ENCODE measurements at places on chromosomes 11 and 22.

GRCh38 chr11:132909021-132909606 lies 623.2 kb downstream of the OPCML start:
- DNase-seq: no peak

DNA sequence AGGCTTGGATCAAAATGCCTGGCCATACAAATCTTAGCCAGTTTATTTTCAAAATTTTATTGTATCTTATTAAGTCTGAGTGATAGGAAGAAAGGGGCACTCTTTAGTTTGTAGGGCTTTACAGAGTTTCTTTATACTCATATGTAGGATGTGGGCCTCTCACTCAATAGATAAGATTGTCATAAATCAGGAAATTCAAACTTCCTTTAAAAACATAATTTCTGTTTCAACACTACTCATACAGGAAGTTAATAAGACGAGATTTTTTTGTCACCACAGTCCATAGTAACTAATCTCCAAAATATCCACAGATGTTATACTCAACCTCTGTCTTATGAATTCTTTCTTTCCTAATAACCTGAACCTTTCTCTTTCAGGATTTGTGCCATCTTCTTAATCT lies 13.3 kb upstream of the OR56B4 start:
- no peak for DNase-seq

GRCh38 chr11:64092761-64093136 lies 57.0 kb downstream of the FLRT1 start:
- DNase-seq: no peak

DNA sequence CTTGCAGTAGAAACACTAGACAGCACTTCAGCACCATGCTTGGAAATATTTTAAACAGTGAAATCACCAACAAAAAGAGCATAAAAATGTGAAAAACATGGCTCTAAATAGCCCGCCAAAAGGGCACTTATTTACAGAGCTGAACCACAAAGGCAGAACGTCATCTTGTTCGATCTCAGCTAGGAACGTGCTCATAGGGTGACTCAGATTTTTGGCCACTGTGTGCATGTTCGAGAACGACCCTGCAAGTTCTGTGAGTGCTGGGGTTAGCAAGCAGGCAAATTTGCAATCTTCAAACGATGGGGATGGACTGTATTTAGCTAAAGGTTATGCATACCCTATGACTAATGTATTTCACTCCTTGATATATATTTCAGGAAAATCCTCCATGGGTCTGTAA lies 30.6 kb downstream of the OR2AT4 start:
- DNase-seq: no peak

DNA sequence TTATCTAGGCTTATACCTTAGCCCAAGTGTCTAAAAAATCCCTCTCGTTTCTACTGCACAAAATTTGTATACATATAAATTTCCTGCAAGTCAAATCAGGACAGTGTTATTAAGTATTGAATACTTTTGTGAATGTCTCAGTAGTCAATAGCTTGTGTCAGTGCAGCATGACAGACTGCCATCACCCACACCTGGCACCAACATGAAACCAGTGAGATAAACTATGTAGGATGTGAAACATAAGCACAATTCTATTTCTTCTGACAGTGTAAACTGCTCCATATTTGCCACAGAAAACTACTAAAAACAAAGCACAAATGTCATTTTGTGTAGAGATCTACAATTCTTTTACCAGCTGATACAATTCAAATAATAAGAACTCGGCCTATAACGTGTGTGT lies 542.1 kb upstream of the LUZP2 start:
- no peak for DNase-seq

- peak; percentile 33 for DNase-seq
These were observed 843.0 kb downstream of the TBC1D22A start for GRCh38 chr22:47605441-47605840.

DNA sequence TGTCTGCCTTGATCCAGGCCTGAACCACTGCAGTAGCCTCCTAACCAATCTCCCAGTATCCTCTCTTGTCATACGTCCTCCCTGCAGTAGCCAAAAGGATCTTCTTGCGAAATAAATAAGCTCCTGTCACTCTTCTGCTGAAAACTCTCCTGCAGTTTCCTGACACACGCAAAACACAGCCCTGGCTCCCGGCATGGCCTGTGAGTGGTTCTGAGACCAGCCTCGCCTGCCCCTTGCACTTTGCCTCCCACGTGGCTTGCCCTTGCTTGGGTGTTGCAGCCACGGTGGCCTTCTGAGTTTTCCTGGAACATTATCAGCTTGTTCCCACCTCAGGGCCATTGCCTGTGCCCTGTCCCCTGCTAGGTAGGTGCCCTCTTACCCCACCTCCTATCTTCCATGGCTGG lies 7.2 kb downstream of the ZC3H7B start:
- DNase-seq: no peak

DNA sequence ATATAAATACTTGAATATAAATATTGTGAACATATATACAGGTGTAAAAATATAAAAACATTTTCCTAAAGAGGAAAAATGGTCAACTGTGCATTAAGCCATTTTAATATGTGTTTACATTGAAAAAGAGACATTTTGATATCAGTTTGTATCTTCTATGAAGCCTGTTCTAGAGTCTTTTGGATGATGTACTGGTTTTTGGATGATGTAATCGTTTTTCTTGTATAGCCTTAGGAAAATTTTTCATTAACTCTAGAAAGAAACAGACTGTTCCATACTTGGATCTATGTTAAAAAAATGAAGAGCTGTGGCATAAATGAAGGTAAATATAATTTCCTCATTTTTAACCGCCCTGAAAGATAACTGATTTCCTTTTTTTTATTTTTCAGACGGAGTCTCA lies 39.6 kb upstream of the RDX start:
- DNase-seq: no peak

DNA sequence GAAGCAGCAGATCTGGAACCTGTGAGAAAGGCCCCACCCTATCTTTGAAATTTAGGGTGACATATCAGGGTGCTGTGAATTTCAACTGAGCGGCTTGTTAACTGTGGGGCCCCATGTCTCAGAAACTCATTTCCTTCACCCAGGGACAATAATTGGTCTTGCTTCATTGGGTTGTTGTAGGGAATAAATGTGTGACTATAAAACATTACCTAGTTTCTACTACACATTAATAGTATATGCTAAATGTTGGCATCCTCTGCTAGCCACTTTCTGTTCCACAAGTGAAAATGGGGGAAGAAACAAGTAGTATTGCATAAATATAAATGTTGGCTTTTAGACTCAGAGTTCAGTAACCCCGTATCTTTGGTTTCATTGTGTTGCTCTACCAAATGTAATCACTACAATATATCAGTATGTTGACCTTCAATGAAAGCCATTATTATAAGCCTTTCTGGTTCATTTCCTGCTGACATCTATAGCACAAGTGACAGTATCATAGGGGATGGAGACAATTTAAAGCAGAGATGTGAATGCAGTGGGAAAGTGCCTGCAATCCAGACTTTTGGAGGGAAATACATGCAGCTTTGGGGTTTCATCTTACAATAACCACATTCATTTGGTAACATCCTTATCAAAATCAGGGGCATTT lies 905.5 kb upstream of the RAG2 start:
- DNase-seq: no peak

DNA sequence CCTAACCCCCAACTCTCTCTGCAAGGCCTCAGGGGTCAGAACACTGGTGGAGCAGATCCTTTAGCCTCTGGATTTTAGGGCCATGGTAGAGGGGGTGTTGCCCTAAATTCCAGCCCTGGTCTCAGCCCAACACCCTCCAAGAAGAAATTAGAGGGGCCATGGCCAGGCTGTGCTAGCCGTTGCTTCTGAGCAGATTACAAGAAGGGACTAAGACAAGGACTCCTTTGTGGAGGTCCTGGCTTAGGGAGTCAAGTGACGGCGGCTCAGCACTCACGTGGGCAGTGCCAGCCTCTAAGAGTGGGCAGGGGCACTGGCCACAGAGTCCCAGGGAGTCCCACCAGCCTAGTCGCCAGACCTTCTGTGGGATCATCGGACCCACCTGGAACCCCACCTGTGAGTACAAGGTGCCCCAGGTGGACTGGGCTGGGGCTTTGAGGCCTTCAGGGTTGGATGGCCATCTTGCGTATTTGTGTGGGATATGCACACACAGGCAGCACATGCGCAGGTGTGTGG lies at the start of gene BEST1:
Gene BEST1 (plus strand): TSS at position 317 of the 513 bp plus-strand sequence. CDS start 1,456 bp downstream, outside the sequence.
- no peak for DNase-seq

- DNase-seq: no peak
These were observed 6.1 kb downstream of the RTN4R start for GRCh38 chr22:20261848-20262581.

DNA sequence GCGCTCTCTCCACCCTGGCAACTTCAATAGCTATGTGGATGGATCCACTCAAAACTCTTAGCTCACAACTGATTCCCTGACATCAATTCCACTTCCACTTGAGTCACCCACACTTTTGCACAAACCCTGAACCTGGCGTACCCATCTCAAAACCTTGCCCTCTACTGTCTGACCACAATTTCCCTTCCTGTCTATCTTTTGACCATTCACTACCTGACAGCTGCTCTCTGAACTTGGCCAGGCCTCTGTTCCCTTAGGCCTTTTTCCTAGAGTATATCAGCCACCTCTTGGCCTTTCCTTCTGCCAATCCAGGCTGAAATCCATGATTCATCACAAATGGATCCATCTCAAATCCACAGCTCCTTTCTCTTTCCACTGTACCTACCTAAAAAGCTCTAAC lies 106.0 kb downstream of the RPL27A start:
- no peak for DNase-seq

GRCh38 chr11:128718064-128718463 lies 24.2 kb downstream of the FLI1 start:
- no peak for DNase-seq

DNA sequence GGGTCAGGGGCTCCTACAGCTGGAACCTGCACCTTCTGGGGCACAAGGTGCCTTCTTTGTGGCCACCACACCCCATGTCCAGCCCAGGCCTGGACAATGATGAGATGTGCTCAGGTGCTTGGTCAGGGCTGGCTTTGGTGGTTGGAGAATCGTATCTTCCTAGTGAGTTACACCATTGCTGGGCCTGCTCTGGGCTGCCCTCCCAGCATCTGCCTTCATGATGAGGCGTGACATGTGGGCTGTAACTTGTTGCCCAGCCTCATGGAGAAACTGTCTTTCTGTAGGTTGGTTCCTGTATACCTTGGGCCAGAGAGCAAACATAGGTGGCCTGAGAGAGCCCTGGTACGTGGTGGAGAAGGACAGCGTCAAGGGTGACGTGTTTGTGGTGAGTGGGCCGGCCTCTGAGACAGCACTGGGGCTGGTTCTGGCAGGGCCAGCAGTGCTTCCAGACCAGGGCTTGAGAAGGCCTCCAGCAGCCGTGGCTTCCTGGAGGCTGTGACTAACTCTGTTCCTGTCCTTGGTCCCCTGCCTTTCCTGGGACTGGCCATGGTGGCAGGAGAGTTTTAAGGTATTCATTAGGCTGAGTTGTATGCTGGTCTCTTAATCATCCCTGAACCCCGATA lies 18.1 kb downstream of the TRMU start:
- DNase-seq: no peak

- no peak for DNase-seq
These were observed 37.2 kb downstream of the LIMK2 start for GRCh38 chr22:31248965-31249958.

- no peak for DNase-seq
These were observed 12.3 kb downstream of the DLAT start for GRCh38 chr11:112037527-112037926.

- DNase-seq: no peak
These were observed 5.4 kb upstream of the MIF start for GRCh38 chr22:23888615-23889401.

DNA sequence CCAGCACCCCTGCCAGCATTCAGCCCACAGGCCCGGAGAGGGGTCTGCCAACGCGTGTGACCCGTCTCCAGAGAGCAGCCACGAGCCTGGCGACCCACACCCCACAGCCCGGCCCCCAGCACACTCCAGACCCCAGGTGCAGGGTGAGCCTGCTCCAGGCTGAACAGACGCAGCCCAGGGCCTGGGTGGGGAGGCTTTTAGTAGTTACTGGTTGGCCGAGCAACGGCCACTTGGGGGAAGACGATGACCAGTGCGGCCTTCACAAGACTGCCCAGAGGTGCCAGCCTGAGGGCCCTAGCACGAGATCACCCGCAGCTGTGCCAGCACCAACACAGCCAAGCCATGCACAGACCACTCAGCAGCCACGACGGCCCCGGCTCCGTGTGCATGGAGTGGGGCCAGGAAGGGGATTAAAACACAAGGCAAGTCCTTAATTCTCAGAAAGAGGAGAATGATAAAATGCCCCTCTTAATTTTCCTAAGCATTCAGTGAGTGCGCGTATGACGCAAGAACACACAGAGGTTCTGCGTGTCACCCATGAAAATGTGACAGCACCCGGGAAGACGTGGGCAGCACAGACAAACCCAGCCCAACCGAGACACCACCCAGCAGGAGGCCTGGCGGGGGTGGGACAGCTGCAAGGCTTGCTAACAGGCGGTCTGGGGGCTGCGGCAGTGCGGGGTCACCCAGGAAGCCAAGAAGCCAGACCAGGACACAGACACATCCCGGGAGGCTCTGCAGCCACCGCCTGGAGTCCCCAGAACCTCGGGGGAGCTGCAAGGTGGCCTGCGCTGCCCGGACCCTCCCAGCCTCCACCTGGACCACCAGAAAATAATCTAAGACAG lies 47.6 kb downstream of the BRD1 start:
- no peak for DNase-seq

DNA sequence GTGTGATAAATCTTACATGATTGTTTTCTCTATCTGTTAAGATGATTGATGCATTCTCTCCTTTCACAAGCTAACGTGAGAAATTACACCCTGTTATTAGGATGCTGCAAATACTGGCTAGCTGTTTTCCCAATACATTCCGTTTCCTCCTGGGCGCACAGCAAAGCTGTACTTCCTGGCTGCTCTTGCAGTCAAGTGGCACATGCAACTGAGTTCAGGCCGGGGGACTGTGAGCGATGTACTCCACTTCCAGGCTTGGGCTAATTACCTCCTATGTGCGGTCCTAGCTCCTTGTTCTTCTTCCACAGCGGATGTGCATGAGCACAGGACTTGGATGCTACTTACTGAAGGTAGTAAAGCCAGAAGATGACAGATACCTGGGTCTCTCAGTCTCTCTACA lies 234.9 kb upstream of the SESN3 start:
- no peak for DNase-seq

- no peak for DNase-seq
These were observed 350.8 kb downstream of the TBC1D22A start for GRCh38 chr22:47112994-47113852.

GRCh38 chr11:102647430-102647829 lies 22.3 kb upstream of the MMP20 start:
- no peak for DNase-seq

DNA sequence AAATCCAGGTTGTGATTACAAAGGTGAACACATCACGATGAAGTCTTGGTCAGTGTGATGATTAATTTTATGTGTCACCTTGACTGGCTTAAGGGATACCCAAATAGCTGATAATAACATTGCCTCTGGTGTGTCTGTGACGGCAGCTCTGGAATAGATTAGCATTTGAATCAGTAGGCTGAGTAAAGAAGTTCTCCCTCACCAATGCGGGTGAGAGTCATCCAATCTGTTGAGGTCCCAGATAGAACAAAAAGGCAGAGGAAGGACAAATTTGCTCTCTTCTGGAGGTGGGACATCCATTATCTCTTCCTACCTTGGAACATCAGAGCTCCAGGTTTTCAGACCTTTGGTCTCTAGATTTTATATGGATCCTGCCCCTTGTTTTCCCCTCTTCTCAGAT lies 856.2 kb upstream of the CCDC90B start:
- no peak for DNase-seq

All from spleen (tissue), 13 donors.